ENCODE measurements at places on chromosomes 3 and 15.

DNA sequence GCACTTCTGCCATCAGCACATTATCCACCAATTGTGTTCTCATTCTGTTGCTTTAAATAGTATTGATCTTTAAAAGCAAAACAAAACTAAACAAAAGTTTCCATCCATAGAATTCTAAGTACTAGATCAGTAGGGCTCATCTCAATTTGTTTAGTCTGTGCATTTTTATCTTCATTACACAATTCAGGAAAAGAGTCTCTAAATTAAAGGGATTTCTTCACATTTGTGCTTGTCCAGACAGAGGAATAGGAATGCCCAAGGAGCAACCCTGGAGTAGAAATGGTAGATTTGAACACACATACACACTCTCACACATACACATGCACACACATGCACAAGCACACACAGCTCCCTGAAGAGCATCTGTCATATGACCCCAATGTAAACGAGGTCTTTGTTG, 21.4 kb downstream of the LMCD1 start:
- DNase-seq: no peak

- DNase-seq: no peak
These were observed 64.9 kb upstream of the POLG start for GRCh38 chr15:89399238-89400115.

- no peak for DNase-seq
These were observed 16.4 kb downstream of the SLCO2A1 start for GRCh38 chr3:134013280-134013679.

DNA sequence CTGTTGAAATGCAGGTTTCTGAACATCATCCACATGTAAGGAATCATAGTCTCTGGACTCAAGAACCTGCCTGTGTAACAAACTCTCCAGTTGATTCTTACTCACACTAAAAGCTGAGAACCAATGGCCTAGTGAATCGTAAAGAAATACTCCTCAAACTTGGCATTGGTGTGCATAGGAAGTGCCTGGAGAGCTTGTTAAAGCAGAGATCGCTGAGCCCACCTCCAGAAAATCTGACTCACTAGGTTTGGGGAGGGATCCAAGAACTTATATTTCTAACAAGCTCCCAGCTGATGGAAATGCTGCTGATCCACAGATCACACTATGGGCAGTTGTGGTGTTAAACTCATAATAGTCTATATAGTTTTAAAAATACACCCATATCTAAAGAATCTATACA, 55.8 kb upstream of the LMCD1 start:
- DNase-seq: no peak

GRCh38 chr3:112074616-112075497, 11.3 kb upstream of the C3orf52 start:
- no peak for DNase-seq

GRCh38 chr3:37475435-37475834, 301.1 kb upstream of the LRRFIP2 start:
- DNase-seq: no peak

- no peak for DNase-seq
These were observed 177.1 kb upstream of the ARHGEF26 start for GRCh38 chr3:153944084-153944483.

GRCh38 chr3:116749388-116749787, 39.8 kb downstream of the TUSC7 start:
- no peak for DNase-seq

All from stimulated activated CD8-positive, alpha-beta memory T cell treated with anti-CD3 and anti-CD28 coated beads, Interleukin-15, amount 100 ng/mL, for 4 hours (primary cell).